Activated CD4-positive, alpha-beta T cell treated with anti-CD3 and anti-CD28 coated beads for 4 hours (primary cell): ENCODE measurements at places on chromosomes 2 and 18.

- no peak for DNase-seq
These were observed 805.4 kb downstream of the ADCYAP1 start for GRCh38 chr18:1710114-1710513.

GRCh38 chr2:47077442-47078117, 77.5 kb downstream of the STPG4 start:
- no peak for DNase-seq

GRCh38 chr2:27203741-27204140, 8.1 kb upstream of the ATRAID start:
- DNase-seq, result no peak

DNA sequence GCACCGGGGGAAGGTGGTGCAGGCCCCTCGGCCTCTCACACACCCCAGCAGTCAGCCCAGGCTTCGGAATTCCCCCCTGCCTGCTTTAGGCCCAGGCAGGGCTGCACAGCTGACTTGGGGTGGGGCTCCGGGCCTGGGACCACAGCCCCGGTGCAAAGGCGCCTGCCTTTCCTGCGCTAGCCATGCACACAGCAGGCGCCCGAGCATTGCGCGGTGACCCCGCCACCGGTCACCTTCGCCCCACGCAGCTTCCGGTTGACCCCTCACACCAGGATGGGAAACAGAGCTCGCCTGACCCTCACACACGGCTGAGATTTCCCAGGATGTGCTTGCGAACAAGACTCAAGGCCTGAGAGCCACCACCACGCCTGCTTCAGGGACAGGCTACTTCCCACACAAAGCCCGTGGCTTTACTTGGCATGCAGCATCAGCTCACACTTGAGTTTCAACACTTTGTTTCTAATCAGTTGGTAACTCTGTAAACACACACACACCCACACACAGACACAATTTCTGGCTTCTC, 46.0 kb downstream of the SLC66A2 start:
- DNase-seq, result no peak

- DNase-seq, result no peak
These were observed 566 bp upstream of the MRPS5 start for GRCh38 chr2:95122197-95122551.

DNA sequence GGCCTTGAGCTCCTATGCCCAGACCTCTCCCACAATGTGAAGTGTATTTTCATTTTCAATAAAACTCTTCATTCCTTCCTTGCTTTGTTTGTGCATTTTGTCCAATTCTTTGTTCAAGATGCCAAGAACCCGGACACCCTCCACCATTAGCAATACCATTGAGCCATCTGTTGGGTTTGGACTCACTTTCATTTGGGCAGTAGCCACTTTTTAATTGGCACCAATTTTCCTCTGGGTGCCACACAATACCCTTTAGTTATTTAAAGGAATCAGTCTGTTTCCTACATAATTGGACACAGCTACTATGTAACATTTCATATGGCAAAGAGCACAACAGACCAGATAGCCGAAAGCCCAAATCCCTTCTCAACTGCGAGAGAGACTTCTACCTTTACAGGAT, 22.5 kb upstream of the SLC35G4 start:
- no peak for DNase-seq

DNA sequence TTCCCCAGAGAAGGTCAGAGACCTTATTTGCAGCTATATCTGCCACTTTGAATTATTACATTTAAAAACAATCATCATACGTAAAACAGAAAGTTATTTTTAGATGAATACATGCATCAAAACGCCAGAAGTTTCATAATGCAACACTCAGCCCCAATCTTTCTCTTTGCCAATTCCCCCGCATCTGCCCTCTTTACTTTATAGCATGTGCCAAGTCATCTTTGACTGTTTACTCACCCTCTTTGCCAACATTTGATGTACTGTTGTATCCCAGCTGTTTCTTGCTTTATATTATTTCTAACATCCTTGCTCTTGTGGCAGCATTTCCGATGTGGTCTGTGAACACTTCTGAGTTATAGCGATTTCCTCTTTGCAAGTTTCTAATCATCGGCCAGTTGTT, 86.2 kb downstream of the CRIM1 start:
- no peak for DNase-seq

DNA sequence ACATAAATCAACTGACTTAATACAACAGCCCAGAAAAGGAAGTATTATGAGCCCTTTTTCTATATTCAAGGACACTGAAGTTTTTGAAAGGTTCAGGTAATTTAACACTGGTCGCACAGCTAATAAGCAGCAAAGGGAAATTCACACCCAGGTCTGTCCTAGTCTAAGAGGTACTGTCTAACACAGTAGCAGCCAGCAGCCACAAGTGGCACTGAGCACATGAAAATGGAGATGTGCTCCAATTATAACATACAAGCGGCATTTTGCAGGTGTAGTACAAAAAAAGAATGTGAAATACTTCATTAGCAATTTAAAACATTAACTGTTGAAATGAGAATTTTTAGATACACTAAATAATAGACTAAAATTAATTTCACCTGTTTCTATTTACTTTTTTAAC, 23.4 kb downstream of the SPRED2 start:
- no peak for DNase-seq

DNA sequence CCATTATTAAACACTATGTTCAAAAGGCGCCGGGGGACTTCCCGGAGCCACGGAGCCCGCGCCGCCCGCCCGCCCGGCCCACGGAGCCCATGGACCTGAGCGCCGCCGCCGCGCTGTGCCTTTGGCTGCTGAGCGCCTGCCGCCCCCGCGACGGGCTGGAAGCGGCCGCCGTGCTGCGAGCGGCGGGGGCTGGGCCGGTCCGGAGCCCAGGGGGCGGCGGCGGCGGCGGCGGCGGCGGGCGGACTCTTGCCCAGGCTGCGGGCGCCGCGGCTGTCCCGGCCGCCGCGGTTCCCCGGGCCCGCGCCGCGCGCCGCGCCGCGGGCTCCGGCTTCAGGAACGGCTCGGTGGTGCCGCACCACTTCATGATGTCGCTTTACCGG, 197 bp downstream of the GDF7 start:
- no peak for DNase-seq

GRCh38 chr2:137980459-137980858, 16.2 kb downstream of the HNMT start:
- DNase-seq, result no peak

GRCh38 chr18:47412924-47413323, 161.5 kb upstream of the SKOR2 start:
- DNase-seq, result no peak

- DNase-seq, result no peak
These were observed 58.8 kb downstream of the DGKD start for GRCh38 chr2:233413046-233413445.

GRCh38 chr2:99905025-99905424, 237.4 kb downstream of the AFF3 start:
- no peak for DNase-seq

- peak; percentile 50 for DNase-seq
These were observed 13.0 kb downstream of the AQP12A start for GRCh38 chr2:240704651-240705050.

DNA sequence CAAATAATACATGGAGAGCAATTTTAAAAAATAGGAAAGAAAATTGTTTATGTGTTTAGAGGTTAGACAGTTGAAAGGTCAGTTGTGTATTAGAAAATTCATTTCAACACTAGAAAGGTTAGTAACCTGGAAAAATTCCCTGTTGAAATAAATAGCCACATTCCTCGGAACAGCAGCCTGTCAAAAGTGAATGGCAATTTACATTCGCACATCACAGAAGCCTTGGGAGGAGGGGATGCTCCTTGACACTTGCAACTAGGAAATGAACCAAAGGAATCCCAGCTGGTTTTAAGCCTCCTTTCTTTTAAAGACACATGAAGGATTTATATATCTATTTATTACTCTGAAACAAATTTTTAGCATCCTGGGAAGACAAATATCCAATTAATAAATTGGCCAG, 653.5 kb upstream of the LRRTM4 start:
- DNase-seq, result no peak

DNA sequence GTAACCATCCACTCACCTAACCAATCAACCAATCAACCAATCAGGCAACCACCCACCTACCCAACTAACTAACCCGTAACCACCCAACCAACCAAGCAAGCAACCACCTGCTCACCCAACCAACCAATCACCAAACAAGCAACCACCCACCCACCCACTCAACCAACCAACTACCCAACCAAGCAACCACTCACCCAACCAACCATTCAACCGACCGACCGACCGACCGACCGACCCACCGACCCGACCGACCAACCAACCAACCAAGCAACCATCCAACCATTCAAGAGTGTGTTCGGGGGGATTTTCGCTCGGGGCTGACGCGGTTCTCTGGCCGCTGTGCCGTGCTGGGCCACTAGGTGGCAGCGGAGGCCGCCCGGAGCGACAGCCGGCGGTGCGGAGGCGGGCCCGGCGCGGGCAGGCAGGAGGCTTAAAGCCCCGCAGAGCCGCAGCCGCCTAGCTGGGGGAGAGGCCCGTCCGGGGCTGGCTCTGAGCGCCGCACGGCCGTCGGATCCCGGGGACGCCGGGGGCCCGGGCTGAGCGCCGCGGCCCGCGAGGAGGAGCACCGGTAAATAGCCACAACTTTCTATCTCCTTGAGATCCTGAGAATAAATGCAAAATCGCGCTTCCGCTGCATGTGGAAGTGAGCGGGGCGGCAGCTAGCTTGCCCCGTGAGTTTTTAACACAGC, at the start of gene MC5R:
MC5R (plus strand) TSS at position 443 of the 689 bp plus-strand sequence. CDS start 1,617 bp downstream, outside the sequence.
- DNase-seq, result peak; percentile 70

DNA sequence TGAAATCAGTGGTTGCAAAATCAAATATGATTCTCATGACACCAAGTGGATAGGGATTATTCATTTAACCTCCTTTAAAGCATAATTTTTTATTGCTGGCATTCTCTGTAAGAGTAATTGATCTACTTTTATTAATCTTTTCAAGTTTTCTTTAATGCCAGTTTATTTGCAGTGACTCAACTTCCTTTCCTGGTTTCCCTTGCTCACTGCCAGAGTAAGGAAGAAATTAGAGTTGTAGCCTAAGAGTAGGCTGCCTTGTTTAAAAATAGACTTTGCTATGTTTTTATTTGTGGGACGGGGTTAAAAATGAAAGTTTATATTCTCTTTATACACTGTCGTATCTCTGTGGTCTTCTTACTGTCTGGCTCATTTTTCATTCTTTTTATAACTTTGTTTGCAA, 148.6 kb downstream of the WDR7 start:
- no peak for DNase-seq

- no peak for DNase-seq
These were observed 120.1 kb upstream of the PKDCC start for GRCh38 chr2:41927581-41928264.

- no peak for DNase-seq
These were observed 369.9 kb downstream of the GALR1 start for GRCh38 chr18:77619525-77619924.

GRCh38 chr2:168050377-168050776, 197.0 kb downstream of the STK39 start:
- DNase-seq, result no peak

DNA sequence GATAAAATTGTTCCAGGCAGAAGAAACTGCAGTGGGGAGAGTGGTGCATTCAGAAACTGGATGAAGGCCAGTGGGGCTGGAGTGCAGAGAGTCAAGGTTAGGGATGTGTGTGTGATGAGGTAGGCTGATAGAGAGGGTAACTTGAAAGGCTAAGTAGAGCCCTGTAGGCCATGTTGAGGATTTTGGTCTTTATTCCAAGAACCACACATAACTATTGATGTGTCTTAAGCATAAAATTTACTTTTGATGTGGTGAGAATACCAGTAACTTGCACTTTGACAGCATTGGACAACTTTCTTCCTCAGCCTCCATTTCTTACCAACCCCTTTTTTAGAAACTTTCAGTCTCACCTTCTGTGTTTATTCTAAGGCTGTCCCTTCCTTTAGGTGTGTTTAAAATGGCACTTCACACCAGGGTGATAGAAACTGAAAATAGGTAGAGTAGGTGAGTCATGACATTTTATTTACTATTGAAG, 22.6 kb downstream of the MTX2 start:
- DNase-seq, result no peak

GRCh38 chr2:122033778-122034177, 278.3 kb downstream of the TSN start:
- no peak for DNase-seq

DNA sequence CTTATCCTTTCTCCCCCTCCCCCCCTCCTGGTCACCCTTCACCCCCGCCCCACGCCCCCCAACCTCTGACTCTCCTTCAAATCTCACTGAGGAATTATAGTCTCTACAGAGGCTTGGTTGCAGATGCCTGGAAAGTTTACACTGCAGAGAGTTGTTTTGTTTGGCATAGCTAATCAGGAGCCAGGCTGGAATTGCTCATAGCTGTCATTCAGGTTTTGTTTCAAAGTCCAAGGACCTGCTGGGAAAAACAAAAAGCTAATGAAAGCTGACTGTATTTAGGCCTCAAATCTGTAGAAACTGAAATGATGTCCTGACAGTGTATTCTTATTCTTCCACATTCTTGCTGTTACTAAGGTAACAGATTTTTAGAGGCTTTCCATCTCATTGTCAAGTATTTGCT, 22.6 kb downstream of the GREB1L start:
- DNase-seq, result no peak

- DNase-seq, result no peak
These were observed 210.6 kb downstream of the C1D start for GRCh38 chr2:67851956-67852824.

DNA sequence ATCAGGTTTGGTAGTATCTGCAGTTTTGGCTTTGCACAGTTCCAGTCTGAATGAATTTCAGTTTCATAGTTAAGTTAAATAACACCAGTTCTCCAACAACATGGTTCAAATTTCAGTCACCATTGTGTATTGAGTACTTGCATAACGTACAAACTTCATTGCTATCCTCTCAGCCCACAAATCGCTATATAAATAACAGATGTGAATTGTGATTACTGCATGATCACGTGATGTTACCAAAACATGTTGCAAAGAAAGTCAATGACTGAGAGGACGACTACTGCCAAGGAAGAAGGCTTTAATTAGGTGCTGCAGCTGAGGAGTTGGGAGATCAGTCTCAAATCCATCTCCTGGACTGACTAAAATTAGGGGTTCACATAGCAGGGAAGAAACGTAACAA, 48.2 kb downstream of the COL4A4 start:
- DNase-seq, result no peak

DNA sequence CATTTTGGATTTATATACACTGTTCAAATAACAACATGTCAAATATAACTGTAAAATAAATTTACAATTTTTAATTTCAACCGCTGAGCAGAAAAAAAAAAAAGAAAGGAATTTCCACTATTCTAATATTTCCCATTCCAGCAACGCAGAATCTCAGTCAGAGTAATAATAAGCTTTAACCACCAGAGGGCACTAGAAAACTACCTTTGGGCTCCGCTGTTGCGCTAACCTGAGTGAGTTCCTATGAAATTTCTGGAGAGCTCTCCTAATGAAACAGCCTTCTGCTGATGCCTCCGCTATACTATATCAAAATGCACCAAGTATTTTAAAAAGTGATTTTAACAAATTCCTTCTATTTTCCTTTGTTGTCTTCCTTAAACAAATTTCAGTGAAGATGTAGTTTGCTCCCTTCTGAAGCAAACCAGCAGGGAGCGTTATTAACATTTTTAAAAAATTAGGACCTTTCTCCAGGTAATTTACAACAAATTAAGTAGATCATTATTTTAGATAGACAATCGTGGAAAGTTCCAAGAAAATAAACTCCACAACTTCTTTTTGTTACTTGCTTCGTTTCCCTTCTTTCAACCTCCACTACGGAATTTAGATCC, 23.0 kb downstream of the ERMN start:
- DNase-seq, result peak; percentile 26

GRCh38 chr2:32067549-32067948, 4.2 kb downstream of the SPAST start:
- no peak for DNase-seq
